Vein endothelial cell (primary cell): ENCODE measurements at places on chromosomes 13 and 19. TPM values are rescaled to one million over a fixed set of nuclear protein-coding genes. Genes with fewer than 3 reads are reported as not detected.

The IL17D gene
- total RNA-seq, result 6.2 and 7.8 TPM in 2 replicates

The ZNF99 gene
- not detected in 2 replicates for total RNA-seq

The CIC gene
- 37.2 and 42.5 TPM in 2 replicates for total RNA-seq

The TEX30 gene
- total RNA-seq, result 18.8 and 19.3 TPM in 2 replicates

The SMAD9 gene
- total RNA-seq, result 9.5 and 11.8 TPM in 2 replicates

The FARP1 gene
- 25.1 and 28.7 TPM in 2 replicates for total RNA-seq

The GFY gene
- total RNA-seq, result not detected in 2 replicates

The ZNF229 gene
- total RNA-seq, result 6.2 and 15.7 TPM in 2 replicates

The CYP2A7 gene
- total RNA-seq, result not detected in 2 replicates

The CYP2A6 gene
- not detected in 2 replicates for total RNA-seq

The TUBA3C gene
- not detected in 2 replicates for total RNA-seq

The CEACAM21 gene
- total RNA-seq, result 4.9 and 12.2 TPM in 2 replicates

The ATP1A3 gene
- under 0.01 TPM in 1 of 2 replicates, not detected in the other for total RNA-seq

The CGB3 gene
- total RNA-seq, result not detected in 2 replicates

The PLK5 gene
- not detected in 2 replicates for total RNA-seq

The ERF gene
- 56.6 and 90.2 TPM in 2 replicates for total RNA-seq

The LYPD3 gene
- total RNA-seq, result under 0.01 TPM in 1 of 2 replicates, not detected in the other

The LYPD5 gene
- under 0.01 and 0.10 TPM in 2 replicates for total RNA-seq

The LGALS14 gene
- total RNA-seq, result not detected in 2 replicates

The ZNF570 gene
- 6.2 and 7.5 TPM in 2 replicates for total RNA-seq

The S1PR4 gene
- total RNA-seq, result 0.67 and 1.6 TPM in 2 replicates

The NOVA2 gene
- 10.0 and 11.1 TPM in 2 replicates for total RNA-seq

The ICAM5 gene
- under 0.01 TPM in 1 of 2 replicates, not detected in the other for total RNA-seq

The PRR36 gene
- not detected in 2 replicates for total RNA-seq

The FGF22 gene
- total RNA-seq, result not detected in 2 replicates
